Activated CD8-positive, alpha-beta memory T cell treated with anti-CD3 and anti-CD28 coated beads for 4 hours (primary cell): ENCODE measurements at places on chromosomes 7 and 10.

GRCh38 chr7:55965100-55965470 is 700 bp downstream of the NIPSNAP2 start:
- DNase-seq = no peak

- DNase-seq = no peak
Observed at GRCh38 chr7:19442016-19442785, 266.6 kb downstream of the POLR1F start.

- no peak for DNase-seq
Observed at GRCh38 chr7:130144312-130145171, 60.7 kb downstream of the TMEM209 start.

GRCh38 chr10:110363572-110364411 is 59.1 kb upstream of the SMNDC1 start:
- no peak for DNase-seq

DNA sequence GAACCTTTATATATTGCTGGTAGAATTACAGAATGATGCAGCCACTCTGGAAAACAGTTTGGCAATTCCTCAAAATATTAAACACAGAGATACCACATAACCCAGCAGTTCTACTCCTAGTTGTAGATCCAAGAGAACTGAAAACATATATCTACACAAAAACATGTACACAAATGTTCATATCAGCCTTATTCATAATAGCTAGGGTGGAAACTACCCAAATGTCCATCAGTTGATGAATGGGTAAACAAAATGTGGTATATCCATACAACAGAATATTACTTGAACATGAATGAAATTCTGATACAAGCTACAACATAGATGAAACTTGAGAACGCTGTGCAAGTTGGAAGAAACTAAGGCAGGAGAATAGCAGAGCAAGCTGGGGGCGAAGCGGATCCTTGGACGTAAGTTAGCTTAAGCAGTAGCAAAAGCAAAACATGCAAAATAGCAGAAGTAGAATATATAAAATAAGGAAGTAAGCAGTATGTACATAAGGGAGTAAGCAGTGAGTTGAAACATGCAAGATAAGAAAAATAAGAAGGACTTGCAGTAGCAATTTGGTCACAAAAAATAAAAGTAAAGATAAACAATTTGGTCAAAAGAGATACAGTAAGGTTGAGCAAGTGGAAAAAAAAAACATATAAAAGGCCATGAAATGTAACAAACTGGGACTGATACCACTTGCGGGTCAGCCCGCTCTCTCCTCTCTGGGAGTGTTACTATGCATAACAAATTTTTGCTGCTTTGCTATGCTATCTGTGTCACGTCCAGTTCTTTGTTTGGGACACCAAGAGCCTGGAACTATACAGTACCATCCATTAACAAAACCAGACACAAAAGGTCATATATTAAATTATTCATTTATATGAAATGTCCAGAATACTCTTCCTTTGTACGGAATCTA is 18.0 kb upstream of the HILPDA start:
- no peak for DNase-seq

- DNase-seq = no peak
Observed at GRCh38 chr10:7199152-7199760, 211.6 kb downstream of the SFMBT2 start.

DNA sequence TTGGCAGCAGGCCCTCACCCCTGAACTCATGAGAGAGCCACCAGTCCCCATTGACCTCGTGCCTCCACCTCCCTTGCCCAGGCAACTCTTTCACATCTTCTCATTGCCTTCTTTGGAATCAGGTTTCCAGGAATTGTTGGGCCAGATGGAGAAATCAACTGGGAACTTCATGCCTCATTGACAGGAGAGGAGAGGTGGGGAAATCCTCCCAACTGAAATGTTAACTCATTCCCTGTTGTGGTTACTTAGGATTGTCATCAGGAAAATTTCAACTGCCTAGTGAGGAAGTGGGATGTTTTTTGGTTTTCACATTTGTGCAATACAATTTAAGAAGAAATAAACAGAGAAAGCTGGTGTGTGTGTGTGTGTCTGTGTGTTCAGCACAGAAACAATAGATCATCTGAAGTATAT is 106.6 kb upstream of the INHBA start:
- no peak for DNase-seq

DNA sequence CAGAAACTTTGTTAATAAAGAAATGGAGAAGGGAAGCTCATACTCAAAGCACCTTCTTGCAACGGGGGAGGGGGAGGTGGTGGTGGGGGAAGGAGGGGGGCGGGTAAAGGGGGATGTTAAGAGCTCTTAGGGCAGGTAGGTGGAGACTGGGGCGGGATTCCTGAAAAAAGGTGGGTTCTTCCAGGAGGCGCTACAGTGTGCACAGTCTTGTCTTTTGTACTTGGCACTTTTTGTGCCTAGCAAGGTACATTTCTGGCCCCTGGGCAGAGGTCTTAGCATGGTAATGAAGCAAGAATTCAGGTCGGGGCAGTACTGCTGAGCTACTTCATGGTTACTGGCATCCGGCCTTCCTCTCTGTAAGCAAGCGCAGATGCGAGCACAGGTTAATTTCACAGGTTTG is 15.2 kb upstream of the LAMB4 start:
- no peak for DNase-seq

GRCh38 chr7:3453398-3453797 is 152.3 kb downstream of the SDK1 start:
- DNase-seq = no peak

DNA sequence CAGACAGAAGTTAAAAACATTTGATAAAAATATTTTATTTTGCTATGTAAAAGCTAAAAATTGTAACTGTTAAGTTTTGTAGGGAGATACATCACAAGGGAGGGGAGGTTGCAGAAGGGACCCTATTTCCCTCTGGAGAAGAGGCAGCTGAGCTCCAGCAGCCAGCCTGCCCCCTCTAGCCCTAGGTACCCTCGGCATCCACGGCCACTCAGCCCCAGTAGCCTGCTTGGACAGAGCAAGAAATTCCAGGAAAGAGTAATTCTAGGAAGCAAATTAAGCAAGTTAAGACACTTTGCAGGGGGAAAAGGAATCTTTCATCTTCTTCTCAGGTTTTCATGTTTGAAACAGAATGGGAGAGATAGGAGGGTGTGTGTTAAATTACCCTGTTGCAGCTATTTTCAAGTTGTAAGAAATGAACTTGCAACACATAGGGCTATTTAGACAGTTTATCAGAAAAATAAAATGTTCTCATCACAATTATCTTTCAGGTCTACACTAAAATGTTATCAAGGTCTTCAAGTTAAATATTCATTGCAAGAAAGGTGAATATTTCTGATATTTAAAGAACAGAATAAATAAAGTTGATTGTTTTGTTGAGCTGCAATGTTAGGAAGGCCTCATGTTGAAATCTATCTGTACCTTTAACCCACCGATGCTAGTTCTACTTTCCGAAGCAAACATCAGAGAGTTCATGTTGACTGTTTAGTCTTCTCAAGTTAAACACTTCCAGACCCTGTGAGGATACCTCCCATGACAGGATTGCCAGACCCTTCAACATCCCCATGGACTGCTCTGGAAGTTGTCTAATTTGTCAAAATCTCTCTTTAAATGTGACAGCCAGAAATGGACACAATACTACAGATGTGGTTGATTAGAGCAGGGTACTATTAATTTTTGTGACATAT is 5.5 kb downstream of the SGCE start:
- DNase-seq = no peak

DNA sequence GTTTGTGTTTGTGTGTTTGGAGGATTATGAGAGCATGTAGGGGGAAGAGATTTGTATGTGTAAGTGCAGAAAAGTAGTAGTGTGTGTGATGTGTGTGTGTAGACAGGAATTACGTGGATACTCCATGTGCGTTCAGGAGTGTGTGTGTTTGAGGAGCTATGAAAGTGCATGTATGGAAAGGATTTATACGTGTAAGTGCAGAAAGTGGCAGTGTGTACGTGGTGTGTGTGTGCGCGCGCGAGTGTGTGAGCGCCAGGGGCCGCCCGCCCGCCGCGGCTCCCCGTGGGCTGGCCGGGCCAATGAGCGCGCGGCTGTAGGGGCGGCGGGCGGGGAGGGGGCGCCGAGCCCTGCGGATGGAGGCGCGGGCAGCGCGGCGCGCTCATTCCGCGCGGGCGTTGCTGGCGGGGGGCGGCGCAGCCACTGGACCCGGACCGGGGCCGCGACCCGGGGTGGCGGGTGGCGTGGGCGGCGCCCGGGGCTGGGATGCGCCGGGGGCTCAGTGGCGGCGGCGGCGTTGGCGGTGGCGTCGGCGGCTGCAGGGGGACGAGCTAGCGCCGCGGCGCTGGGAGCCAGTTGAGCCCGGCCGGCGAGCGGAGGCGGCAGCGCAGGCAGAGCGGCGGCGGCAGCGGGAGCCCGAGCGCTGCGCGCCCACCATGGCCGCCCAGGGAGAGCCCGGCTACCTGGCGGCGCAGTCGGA is at the start of gene BICC1:
Gene BICC1, plus strand, starts transcription at position 382 of the 697 bp plus-strand sequence. Its CDS starts 272 bp downstream, at position 654.
- no peak for DNase-seq

- no peak for DNase-seq
Observed at GRCh38 chr10:87658858-87659555, 671 bp upstream of the PAPSS2 start.

GRCh38 chr10:29273478-29273877 is 15.4 kb upstream of the LYZL1 start:
- no peak for DNase-seq

DNA sequence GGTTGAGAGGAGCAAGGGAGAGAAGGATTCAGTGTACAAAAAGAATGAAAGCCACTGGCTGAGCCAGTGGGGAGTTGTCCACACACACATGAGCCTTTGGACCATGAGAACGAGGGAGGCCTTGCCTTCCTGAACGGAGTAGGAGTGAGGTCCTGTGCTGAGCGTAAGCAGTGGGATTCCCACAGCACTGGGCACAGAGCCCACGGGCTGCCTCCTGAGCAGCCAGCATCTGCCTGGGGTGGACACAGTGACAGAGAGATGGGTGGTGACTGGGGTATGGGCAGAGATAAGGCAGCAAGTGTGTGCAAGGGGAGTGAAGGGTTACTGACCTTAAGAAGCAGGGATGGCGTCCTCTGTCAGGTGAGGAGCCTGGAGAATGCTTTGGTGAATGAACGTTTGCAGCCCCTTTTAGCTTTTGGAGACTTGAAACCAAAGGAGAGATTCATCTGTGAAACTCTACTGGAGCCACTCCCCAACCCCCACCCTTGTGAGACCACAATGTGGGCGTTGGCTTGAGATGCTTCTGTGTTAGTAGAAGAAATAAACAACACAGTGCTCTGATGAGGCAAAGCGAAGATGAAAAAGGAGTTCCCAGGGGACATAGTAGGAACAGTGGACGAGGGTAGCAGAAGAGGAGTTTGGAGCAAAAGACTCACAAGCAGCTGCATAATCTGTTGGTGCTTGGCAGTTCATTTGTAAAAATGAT is 56.5 kb downstream of the FIGNL1 start:
- DNase-seq = peak; percentile 35

DNA sequence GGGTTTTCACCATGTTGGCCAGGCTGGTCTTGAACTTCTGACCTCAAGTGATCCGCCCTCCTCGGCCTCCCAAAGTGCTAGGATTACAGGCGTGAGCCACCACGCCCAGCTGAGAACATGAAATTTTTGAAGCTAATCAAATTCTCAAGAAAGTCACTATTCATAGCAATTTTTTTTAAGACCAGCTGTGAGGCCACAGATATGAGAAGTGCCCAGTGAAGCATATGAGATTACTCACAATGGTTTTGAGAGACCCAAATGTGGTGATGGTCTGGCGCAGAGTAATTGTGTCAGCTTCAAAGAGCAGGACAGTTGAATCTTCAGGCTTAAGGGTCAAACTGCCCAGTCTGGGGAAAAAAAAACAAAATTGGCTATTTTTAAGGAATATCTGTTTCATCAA is 16.2 kb downstream of the NCOA4 start:
- DNase-seq = no peak

- DNase-seq = no peak
Observed at GRCh38 chr10:64010711-64011110, 489.5 kb downstream of the REEP3 start.

DNA sequence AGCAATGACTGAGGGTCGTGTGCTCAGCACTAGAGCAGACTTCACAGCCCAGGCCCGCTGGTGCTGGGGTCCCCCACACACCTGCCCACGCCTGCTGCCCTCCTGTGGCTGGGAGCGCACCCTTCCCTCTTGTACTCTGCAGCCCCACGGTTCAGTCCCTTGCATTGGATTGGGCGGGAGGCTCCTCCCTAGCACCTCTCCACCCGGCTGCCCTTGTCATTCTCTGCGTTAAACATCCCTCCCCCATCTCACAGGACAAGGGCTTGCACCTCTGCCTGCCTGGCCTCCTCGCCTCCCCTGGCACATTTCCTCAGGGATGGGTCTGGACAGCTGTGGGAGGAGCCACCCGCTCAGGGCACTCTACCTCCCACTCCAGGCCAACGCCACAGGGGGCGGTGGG is 68.6 kb downstream of the ALOX5 start:
- no peak for DNase-seq

DNA sequence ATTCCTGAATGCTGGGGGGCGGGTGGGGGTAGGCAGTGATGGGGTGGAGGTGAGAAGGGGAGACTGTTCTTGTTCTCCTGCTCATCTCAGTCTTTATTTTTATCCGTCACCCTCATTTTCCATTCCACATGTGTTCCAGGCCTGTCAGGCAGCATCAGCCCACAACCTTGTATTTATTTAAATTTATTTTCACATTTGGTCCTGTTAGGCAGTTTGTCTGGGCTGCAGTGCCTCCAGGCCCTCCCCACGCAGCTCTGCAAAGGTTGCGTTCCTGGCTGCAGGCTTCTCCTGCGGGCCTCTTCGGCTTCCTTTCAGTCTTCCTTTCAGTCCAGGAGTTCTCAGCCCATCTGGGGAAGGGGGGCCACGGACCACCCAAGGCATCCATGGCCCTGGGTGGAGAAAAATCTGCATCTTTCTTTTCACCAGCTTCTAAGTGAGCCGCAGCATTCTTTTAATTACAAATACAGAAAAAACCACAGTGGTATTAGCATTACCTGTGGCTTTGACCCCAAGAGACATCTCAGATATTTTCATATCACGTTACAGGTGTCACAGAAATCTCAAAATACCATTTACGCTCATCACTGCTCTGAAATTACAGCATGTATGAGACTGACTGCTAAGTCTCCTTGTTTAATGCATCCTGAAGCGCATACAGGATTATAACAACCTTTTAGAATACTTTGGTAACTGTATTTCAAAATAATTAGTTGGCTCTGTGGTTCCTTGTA is 94.0 kb downstream of the C10orf105 start:
- no peak for DNase-seq

- DNase-seq = no peak
Observed at GRCh38 chr7:52311886-52312285, 723.5 kb upstream of the POM121L12 start.

GRCh38 chr7:87129332-87129731 is 22.9 kb upstream of the DMTF1 start:
- DNase-seq = no peak

DNA sequence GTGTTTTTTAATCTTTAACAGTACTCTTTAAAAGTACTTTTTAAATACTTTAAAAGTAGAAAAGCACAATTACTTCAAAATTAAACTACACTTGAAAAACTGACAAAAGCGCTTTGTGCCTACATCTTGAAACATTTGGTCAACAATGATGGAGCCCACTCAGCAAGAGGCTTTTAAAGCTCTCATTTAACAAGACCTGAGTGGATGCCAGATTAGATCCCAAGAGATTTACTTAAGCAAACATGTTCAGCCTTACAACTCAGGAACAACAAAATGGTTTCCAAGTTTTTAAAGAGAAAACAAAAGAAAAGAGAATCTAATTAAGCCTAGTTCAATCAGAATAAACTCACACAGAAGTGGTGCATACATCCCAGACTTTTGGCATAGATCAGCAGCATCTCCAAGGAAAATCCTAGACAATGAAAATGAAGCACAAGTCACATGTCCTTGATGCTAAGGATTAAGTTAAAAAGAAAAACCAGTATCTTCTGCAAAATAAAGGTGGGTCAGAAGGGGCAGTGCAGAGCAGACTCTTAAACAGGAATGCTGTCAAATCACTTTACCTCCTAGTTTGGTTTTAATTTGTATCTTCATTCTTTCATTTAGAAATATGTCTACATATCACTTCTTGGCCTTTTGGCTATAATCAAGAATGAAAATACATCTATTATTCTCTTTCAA is 26.2 kb downstream of the HIBADH start:
- no peak for DNase-seq
